NCI-H1048 (cell line): ENCODE measurements at places on chromosomes 12 and 14.

DNA sequence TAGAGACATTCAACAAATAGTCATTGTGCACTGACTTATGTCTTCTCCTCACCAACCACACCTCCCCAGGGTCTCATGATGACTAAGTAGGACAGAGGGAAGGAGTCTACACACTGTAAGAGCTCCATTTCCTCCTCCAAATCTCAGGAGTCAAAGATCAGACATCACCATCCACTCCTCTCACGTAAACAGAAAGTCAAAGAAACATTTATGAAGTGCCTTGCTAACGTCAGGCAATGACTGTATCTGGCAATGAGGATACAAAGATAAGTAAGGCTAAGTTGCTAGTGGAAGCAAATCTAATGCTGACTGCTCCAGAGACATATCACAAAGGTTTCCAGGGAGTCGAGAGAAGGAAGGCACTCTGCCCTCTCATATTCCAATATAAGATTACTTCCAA is 88.9 kb downstream of the SLC2A13 start:
- no peak for DNase-seq

- DNase-seq, result no peak
Observed at GRCh38 chr14:100065942-100066574, 836 bp downstream of the EVL start.

DNA sequence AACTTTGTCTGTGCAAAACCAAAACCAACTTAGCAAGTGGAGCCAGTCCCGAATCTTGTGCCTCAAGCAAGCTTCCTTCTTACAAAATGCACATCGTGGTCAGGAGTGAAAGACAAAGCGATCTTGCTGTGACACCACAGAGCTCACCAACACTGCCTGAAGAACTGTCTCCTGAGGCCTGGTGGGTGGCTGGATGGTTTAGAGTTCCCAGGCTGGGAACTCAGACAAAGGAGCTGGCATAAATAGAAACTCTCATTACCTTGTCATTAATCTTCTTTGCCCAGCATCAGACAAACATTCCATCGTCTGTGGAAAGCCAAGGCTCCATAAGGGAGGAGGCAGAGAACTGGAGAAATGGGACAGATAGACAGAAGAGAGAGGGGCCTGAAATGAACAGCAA is 144.8 kb downstream of the KCNA5 start:
- DNase-seq, result no peak

GRCh38 chr14:33590891-33591630 is 359.8 kb downstream of the EGLN3 start:
- no peak for DNase-seq

DNA sequence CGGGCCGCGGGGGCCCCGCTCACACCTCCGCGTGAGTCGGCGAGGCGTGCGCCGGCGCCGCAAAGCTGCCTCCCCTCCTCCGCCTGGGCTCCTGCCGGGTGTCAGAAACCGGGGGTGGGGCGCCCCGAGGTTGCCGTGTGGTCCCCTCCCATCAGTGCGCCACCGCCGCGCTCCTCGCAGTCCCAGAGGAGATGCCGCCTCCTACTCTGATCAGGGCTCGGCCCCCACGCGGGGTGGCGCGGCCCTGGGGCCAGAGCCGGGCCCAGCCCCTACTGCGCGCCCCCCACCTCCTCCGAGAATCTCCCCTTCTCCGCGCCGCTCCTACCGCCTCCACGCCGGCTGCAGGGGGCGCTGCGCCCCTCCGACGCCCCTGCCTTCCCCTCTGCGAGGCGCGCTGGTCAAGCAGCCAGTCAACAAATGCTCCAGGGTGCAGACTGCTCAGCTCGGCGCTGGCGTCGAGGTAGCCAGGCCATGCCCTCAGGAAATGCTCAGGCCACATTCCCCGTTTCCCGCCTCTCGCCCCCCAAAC is 467 bp upstream of the JAG2 start:
- no peak for DNase-seq

- no peak for DNase-seq
Observed at GRCh38 chr14:36515896-36516718, 3.9 kb downstream of the NKX2-1 start.

GRCh38 chr12:12221560-12221959 is 45.3 kb downstream of the LRP6 start:
- DNase-seq, result no peak

- no peak for DNase-seq
Observed at GRCh38 chr14:36238666-36239363, 62.3 kb upstream of the PTCSC3 start.

GRCh38 chr12:98419795-98420404 is 95.5 kb upstream of the TMPO start:
- DNase-seq, result no peak

DNA sequence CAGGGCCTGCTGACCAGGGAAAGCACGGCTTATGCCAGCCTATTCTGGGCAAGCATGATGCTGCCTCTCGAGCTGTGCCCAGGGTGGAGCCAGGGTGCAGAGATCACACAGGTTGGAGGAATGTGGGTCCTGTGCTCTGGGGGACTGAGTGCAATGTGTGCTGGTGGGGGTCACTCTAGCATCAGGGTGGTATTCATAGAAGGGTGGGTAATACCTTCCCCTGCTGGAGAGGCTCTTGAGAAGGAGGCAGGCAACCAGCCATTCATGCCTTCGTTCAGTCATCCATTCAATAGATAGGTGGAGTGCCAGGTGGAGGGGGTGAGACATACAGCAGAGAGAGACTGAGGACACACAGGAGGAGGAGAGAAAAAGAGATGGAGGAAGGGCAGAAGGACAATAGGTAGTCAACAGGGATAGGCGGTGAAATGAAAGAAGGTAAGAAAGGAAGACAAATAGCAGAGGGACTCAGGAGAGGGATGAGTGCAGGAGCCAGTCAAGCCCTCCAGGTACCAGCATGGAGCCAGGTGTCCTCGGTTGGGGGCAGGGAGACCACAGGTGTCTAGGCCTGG is 5.2 kb upstream of the ZNF385A start:
- no peak for DNase-seq

DNA sequence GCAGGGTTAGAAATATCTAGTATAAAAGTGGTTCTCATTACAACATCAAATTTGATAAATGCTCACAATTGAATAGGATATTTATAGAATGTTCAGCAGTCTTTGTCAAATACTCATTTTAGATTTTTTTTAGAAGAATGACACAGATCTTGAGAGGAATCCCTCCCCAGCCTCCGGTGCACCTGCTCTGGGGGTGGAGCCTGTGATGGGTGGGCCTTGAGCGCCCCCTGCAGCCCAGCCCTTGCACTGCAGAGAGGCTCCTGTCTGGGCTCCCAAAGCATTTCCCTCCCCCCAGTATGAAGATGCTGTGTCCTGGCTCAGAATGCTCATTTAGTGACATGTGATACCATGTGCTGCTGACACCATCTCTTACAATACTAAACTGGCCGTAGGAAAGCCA is 792.3 kb downstream of the TMEM121 start:
- no peak for DNase-seq

- DNase-seq, result no peak
Observed at GRCh38 chr14:71136386-71137060, 229.3 kb downstream of the PCNX1 start.

- DNase-seq, result no peak
Observed at GRCh38 chr12:85190728-85191127, 89.3 kb upstream of the ALX1 start.

DNA sequence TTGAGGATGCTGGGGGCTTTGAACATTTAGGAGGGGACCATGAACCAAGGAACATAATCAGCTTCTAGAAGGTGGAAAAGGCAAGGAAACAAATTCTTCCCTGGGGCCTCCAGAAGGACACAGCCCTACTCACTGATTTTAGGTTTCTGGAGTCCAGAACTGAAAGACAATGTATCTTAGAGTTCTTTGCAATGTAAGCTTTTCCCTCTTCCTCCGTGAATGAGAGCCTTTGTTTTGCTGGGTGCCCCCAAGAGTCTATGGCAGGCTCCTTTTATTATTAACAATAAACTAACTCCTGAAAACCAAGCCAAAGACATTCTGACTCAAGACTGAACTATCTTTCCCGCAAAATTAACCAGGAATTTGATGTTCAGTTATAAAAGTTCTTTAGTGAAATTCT is 204.1 kb downstream of the STXBP6 start:
- DNase-seq, result no peak
